Activated CD8-positive, alpha-beta memory T cell treated with anti-CD3 and anti-CD28 coated beads for 24 hours (primary cell): ENCODE measurements at places on chromosomes 7 and 10.

GRCh38 chr10:29479081-29479925 is 155.5 kb downstream of the SVIL start:
- no peak for DNase-seq

- no peak for DNase-seq
Measured at GRCh38 chr10:112986544-112987190, 36.6 kb downstream of the TCF7L2 start.

GRCh38 chr7:147182874-147183273 is 1066.3 kb downstream of the CNTNAP2 start:
- DNase-seq, result no peak

DNA sequence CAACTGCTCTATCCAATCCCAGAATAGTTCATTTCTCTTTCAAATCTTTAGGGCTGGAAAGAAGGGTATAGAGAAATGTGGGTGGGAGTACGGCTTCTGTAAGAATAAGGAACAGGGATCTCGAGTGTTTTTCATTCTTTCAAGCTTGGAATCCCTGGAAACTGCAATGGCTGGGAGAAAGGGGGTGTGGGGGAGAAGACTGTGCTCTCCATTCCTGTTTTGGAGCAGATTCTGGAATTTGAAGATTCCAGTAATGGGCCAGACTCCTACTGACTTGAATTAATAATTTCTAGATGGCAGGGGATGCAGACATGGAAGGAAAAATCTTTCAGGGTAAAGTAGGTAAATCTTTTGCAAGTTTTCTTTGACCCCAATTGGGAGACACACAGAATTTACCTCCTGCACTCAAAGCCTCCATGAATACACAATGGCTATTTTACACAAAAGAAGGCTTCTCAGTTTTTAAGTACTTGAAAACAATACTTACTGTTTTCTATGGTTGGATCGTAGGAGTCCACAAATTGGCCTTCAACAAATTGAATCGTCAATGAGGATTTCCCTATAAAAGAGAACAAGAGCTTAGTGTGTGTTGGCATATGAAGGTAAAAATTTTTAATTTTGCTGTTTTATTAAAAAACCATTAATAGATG is 29.1 kb downstream of the RHEB start:
- DNase-seq, result no peak

DNA sequence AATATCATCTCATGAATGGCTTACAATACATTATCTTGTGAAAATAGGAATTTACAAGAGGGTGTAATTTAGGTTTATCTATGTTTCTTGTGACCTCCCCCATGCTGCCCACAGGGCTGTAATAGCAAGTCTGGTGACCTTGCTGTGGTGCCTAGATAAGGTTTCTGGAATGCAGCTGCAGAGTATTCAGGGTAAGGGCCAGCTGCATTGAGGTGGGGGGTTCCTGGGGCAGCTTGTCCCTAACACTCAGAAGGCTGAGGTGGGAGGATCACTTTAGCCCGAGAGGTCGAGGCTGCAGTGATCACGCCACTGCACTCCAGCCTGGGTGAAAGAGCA is 5.3 kb upstream of the DHTKD1 start:
- no peak for DNase-seq

GRCh38 chr7:126682176-126682575 is 570.6 kb downstream of the GRM8 start:
- no peak for DNase-seq

GRCh38 chr7:15853832-15854470 is 167.5 kb upstream of the MEOX2 start:
- DNase-seq, result no peak

- DNase-seq, result no peak
Measured at GRCh38 chr7:114930829-114931655, 9.1 kb downstream of the MDFIC start.

DNA sequence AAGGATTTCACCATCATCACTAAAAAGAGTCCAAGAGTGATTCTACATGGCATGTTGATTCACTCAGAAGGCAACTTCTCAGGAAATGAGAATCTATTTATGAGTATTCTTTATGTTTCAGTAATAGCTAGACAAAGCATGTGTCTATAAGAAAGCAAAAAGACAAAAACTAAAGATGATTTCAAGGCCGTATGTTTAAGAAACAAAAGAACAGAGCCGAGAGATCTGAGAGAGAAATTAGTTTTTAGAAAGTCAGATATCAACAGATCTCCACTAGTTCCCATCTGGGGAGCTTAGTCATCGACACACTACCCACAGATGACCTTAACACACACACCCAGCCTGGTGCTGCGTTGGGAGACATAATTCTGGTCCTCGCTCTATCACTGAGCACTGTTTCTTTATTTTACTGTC is 21.0 kb downstream of the PIP4K2A start:
- DNase-seq, result peak; percentile 57

DNA sequence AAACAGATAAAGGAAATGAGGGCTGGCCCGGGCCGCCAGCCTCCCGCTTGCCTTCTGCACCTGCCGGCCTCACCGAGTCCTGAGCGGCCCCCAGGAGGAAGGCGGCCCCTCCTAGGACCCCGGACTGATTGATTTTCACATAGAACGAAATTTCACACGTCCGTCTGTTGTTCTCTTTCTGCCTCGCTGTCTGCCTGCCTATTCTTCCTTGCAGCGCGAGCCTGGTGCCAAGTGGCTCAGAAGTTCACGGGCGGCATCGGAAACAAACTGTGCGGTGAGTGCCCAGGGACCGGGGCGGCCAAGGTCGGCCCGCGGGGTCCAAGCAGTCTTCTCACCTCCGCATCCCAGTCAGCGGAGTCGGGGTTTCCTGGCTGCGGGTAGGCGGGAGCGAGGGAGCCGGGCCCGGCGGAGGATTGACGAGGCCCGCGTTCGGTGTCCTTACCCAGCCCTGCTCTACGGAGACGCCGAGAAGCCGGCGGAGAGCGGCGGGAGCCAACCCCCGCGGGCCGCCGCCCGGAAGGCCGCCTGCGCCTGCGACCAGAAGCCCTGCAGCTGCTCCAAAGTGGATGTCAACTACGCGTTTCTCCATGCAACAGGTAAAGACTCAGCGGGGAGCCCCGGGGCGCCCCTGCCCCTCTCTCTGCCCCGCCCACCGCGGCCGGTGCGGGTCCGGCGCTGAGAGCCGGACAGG is 967 bp downstream of the GAD2 start:
- no peak for DNase-seq

DNA sequence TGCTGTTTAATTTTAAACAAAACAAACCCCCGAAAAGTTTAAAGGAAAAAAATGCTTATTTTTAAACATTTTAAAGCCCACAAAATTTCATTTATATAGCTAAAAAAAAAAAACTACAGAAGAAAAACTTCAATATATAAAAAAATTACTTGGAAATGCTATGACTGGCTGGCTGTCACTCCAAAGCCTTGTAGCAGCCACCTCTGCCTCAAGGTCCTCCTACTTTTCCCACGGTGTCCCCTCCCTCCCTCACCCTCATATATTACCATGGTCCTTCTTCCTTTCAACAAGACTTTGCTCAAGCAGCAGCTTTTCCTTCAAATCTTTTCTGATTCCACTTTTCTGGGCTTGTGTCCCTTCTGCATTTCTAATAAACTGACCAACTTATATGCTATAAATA is 122.0 kb downstream of the TPK1 start:
- no peak for DNase-seq

GRCh38 chr7:17844022-17844421 is 96.3 kb downstream of the SNX13 start:
- no peak for DNase-seq

DNA sequence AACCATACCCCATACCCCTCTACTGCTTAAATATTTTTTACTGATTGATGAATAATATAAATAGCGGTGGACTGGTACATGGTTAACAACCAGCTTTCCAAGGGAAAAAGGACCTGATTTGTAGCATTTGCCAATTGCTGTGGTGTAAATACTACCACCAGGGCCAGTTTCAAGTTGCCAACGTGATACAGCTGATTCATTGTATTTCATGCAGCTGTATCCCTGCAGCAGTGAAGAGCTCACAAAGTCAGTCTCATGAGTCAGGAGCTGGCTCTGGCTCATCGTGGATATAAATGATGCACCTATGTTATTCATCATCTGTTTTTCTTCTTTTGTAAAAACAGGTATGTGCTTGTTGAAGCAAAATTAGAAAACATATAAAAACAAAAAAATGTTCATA is 15.2 kb downstream of the CALML5 start:
- DNase-seq, result no peak

GRCh38 chr7:124856299-124856888 is 73.2 kb downstream of the POT1 start:
- DNase-seq, result no peak

- no peak for DNase-seq
Measured at GRCh38 chr7:105336009-105336408, 52.7 kb downstream of the SRPK2 start.

GRCh38 chr10:89425000-89425399 is 10.6 kb downstream of the IFIT5 start:
- DNase-seq, result no peak
